HCT116 (cell line): ENCODE measurements at places on chromosomes 11 and 22.

DNA sequence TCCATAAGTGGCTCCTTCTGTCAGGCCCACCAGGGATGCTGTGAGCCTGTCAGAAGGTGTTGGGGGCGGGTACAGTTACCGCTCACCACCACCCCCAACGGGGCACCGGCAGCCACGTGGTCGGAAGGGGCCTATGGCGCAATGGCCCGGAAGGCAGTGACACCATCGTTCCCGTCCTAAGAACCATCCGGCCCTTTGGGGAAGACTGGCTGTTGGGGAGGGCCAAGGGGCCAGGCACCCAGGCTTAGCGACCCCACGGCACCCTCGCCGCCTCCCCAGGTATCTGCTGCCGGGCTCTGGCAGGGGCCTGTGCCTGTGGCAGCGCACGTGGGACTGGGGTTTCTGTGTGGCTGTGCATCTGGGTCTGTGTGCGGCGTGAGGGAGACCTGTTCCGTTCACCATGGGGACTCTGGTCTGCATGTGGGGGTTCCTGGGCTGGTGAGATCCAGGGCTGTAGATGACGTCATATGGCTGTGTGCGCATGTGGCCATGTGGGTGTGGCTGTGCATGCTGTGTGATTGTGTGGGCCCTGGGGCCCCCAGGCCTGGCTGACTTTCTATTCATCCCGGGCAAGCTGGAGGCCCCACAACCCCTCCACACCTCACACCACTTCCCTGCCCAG, 717 bp downstream of the OSM start:
- DNase-seq, result no peak

DNA sequence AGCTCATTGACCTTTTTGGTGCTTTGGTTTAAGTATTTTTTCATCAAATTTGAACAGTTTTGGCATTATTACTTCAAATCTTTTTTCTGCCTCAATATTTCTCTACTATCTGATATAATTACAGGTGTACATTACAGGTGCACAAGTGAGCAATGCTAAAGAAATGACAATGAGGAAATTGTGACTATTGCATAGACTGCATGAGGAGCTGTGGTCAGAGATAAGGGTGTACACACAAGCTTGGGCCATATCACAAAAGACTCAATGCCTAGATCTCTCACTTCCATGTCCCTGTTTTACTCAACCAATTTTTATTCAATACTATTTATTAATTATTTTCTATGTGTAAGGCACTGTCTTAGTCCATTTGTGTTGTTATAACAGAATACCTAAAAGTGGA, 251.0 kb upstream of the UBASH3B start:
- no peak for DNase-seq

DNA sequence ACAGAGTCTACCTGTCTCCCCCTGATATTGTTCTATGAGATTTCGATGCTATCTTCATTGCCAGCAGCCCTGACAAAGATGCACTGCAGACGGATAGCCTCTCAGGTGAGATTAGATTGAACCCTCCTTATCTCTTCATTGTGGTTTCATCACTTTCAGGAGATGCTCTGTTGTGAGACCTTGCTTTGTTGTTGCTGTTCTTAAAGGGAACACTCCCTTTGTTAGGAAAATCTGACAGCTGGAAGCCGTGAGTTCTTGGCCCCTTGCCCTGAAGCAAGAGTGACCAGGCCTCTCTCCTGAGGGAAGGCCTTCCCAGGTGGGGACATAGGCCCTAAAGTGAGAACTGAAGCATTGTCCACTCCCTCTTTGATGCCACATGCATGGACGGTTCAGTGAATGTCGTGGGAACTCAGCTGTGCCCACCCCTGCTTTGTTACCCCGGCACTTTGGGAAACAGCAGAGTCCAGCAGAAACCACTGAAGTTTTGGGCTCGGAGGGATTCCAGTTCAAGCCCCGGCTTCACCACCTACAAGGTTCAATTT, 976.1 kb downstream of the TBC1D22A start:
- DNase-seq, result no peak

GRCh38 chr11:1943977-1944376, 3.2 kb upstream of the MRPL23 start:
- DNase-seq, result no peak

DNA sequence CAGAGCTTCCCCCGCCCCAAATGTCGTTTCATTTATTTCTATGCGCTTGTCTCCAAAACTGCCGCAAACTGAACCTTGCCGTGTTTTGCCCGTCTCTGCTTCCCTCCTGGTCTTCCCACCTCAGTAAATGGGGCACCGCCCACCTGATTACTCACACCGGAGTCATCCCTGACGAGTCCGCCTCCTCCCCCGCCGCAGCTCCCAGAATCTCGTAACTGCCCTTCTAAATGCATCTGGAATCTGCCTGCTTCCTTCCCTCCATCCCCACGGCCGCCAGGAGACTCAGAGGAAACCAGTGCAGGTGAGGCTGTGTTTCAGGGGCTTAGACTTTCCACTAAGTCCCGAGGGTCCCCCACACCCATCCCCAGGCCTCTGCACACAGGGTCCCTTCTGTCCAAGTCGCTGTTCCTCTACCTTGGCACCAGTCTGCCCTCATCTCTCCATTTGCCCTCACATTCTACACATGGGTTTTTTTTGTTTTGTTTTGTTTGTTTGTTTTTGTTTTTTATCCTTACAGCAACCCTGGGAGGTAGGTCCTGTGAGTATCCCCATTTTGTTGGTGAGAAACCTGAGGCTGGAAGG, 62.6 kb upstream of the PHF21B start:
- peak; percentile 77 for DNase-seq

GRCh38 chr11:111001081-111001430, 244.5 kb upstream of the POU2AF2 start:
- no peak for DNase-seq

GRCh38 chr11:124098141-124098540, 17.1 kb upstream of the VWA5A start:
- DNase-seq, result no peak

DNA sequence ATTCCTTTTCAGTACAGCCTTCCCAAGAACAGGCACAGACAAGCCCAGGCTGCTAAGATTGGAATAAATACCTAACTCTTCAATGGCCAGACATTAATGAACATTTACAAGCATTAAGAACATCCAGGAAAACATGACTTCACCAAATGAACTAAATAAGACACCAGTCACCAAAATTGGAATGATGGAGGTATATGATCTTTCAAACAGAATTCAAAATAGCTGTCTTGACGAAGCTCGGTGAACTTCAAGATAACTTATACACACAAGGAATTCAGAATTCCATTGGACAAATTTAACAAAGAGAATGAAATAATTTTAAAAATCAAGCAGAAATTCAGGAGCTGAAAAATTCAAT, 16.4 kb upstream of the DDX10 start:
- DNase-seq, result no peak

- no peak for DNase-seq
Measured at GRCh38 chr22:43876866-43877509, 14.7 kb upstream of the SULT4A1 start.

DNA sequence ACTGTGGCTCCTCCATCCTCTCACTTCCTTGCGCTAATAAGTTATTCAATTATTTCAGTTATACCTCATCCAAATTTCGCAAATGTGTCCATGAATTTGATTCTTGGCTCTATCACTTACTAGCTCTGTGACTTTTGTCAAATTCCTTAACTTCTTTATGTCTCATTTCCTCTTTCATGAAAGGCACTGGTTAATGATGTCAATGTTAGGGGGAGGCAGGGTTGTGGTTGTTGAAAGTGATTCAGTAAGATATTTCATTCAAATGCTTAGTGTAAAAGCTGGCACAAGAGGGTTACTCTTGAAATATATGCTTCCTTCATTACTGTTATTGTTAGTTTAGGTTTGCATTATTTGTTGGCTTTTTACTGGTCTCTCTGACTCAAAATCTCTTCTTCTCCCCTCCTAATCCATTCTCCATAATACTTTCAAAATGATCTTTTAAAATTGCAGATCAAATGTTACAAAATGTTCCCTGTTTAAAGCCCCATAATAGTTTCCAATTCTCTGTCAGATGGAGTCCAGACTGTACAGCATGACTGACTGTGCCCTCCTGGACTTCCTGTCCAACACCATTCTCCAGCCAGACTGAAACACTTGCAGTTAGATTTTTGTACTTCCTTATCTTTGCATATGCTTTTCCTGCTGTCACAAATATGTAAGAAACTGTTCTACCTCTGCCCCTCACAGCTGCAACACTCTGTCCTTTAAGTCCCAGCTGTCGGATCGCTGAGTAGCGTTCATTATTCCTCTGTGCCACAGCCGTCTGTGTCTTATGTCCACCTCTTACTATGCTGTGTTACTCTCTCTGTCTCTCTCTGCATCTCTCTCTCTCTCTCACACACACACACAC, 510.6 kb upstream of the RAG2 start:
- no peak for DNase-seq

- DNase-seq, result no peak
Measured at GRCh38 chr22:49950396-49950994, 10.1 kb upstream of the PIM3 start.

- no peak for DNase-seq
Measured at GRCh38 chr11:129239207-129239606, 47.1 kb upstream of the ARHGAP32 start.

- no peak for DNase-seq
Measured at GRCh38 chr11:35615921-35616900, 2.0 kb upstream of the FJX1 start.
